ENCODE measurements at places on chromosomes 5 and 9. TPM values are rescaled to one million over a fixed set of nuclear protein-coding genes. Genes with fewer than 3 reads are reported as not detected.

The SMAD5 gene
- total RNA-seq: 50.3 TPM

The SH3TC2 gene
- 0.92 TPM for total RNA-seq

The TNC gene
- total RNA-seq: 112 TPM

The INSL4 gene
- not detected for total RNA-seq

The ROR2 gene
- 2.3 TPM for total RNA-seq

The NEK6 gene
- 18.0 TPM for total RNA-seq

The IL5 gene
- not detected for total RNA-seq

The BAAT gene
- 0.23 TPM for total RNA-seq

The CBY3 gene
- 0.46 TPM for total RNA-seq

The ARL14EPL gene
- total RNA-seq: not detected

The SUSD3 gene
- total RNA-seq: 1.4 TPM

The AK1 gene
- total RNA-seq: 68.7 TPM

The OR1J2 gene
- total RNA-seq: not detected

The SPINK5 gene
- not detected for total RNA-seq

The ANKDD1B gene
- total RNA-seq: 1.6 TPM

The FOXD4L4 gene
- total RNA-seq: 1.4 TPM

The CCDC192 gene
- total RNA-seq: not detected

The STPG3 gene
- total RNA-seq: not detected

The RBM22 gene
- 42.4 TPM for total RNA-seq

The VCAN gene
- total RNA-seq: 427 TPM

The ADAMTSL2 gene
- 6.0 TPM for total RNA-seq

The SHC3 gene
- total RNA-seq: 42.0 TPM

The IL7R gene
- total RNA-seq: 0.46 TPM

The TRIM36 gene
- 102 TPM for total RNA-seq

The NR5A1 gene
- total RNA-seq: 0.69 TPM

The CXXC5 gene
- total RNA-seq: 53.5 TPM

The PCDHB13 gene
- 10.8 TPM for total RNA-seq

The HACD4 gene
- 1.6 TPM for total RNA-seq

The FAM78A gene
- total RNA-seq: 2.5 TPM

The KCNMB1 gene
- total RNA-seq: 0.23 TPM

The CATSPER3 gene
- total RNA-seq: 0.23 TPM

The IER5L gene
- 8.5 TPM for total RNA-seq

The TUSC1 gene
- total RNA-seq: 11.5 TPM

The DCAF12 gene
- 36.2 TPM for total RNA-seq

The CNTNAP3B gene
- 39.7 TPM for total RNA-seq

The NAA35 gene
- total RNA-seq: 61.8 TPM

The TRIP13 gene
- total RNA-seq: 8.8 TPM

The ZNF354C gene
- 42.2 TPM for total RNA-seq

The GFPT2 gene
- 12.9 TPM for total RNA-seq

The MCTP1 gene
- 30.7 TPM for total RNA-seq

The SLC25A2 gene
- 0.23 TPM for total RNA-seq

The DMRTA1 gene
- total RNA-seq: 0.92 TPM

The FOXD4L6 gene
- total RNA-seq: 0.46 TPM

The GARIN3 gene
- not detected for total RNA-seq

The CDC26 gene
- 23.1 TPM for total RNA-seq

The ALDH1A1 gene
- 20.8 TPM for total RNA-seq

The LCN15 gene
- not detected for total RNA-seq

The ANXA2R gene
- total RNA-seq: 1.6 TPM

The ELAVL2 gene
- 351 TPM for total RNA-seq

The SPINK7 gene
- not detected for total RNA-seq

All from diencephalon (tissue), 1 donor.